ENCODE measurements at places on chromosomes 7 and 10.

GRCh38 chr7:5419539-5420066 is 4.0 kb downstream of the TNRC18 start:
- DNase-seq, result no peak

GRCh38 chr7:158394936-158395335 is 192.7 kb downstream of the PTPRN2 start:
- no peak for DNase-seq

DNA sequence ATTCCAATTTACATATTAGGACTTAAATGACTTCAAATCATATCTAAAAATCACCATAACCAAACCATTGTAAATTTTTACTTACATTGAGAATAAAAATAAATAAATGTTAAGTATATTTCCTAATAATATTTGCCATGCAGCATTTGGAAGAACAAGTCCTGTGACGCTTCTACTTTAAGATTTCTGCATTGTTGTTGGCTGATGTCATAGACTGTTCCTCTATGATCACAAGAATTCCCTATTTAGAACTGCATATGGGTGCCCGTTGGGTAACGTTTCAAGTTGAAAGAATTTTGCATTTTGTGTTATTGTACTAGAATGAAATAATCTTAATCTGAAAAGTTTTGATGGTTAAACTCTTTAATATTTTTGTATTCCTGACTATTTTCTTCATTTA is 5.1 kb upstream of the ITGB1 start:
- no peak for DNase-seq

GRCh38 chr10:126111516-126111915 is 215.2 kb downstream of the FANK1 start:
- DNase-seq, result no peak

DNA sequence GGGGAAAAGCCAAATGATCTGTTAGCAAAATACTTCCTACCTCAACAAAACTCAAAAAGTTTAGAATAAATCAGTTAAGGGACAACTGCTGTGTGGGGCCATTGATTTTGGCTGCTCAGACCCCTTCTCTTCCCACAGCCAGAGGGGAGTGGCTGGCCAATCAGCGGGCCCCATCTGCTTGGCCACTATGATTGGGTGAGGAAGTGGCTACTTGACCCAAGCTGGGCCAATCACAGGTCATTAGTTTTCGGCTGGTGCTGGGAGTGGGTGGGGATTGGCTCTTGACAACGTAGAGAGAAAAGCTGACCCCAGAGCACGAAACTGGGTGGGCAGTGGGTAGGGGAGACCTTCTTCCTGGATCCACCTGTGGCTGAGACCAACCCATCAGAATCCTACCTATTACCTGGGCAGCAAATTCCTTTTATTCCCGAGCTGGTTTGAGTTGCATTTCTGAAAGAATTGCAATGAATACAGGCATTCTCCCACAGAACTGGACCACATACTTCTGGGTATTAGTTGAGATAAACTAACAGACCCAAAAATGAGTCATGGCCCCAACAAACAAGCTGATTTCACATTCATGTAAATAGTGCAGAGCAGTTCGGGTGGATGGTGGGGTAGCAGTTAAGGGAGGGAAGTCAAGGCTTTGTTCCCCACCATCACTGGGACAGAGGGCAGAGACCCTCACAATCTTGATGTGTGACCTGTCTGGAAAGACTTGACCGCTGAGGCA is 35.6 kb upstream of the HMX3 start:
- DNase-seq, result no peak

DNA sequence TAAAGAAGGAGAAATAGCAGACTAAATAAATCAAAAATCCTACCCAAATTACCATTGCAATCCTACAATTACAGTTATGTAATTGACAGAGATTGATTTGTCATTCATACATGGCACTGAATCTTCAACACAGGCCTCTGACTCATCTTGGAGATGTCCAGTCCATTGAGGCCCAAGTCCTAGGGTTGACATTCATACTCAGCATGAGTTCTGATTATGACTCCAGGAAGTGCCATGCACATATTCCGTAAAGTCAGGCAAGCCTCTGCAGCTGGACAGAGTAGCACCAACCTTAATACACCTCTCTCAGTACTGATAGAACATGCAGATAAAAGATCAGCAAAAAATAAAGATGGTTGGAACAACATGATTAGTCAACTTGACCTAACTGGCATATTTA is 353.7 kb upstream of the NFE2L3 start:
- no peak for DNase-seq

GRCh38 chr7:5525271-5526099 is 101.9 kb upstream of the TNRC18 start:
- DNase-seq, result no peak

DNA sequence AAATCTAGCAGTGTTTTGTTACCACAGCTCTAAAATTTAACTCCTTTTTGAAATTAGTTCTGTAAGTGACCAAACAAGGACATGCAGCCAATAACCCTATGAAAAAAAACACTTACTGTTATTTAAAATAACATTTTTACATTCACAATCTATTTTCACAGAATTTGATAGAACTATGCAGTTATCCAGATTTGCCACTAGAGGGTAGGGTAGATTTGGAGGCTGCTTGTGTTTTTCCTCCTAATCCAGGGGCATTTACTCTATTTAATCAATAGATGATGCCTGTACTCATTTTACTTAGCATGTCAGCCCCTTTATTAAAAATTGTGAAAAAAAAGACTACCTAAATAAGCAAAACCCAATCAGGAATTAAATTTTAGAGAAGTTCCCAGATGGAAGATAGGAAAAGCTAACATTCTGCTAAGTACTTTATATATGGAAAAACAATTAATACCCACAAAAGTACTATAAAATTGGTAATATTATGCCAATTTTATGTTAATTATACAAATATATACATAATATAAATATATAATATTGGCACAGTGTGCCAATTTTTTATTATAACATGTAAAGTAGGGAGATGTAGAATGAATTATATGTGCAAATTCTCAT is 18.1 kb upstream of the LIPK start:
- no peak for DNase-seq

GRCh38 chr10:22792161-22792560 is 77.8 kb upstream of the PIP4K2A start:
- DNase-seq, result no peak

GRCh38 chr7:92709150-92709549 is 119.0 kb upstream of the FAM133B start:
- DNase-seq, result no peak

- no peak for DNase-seq
Observed at GRCh38 chr7:141220263-141220880, 146.5 kb downstream of the TMEM178B start.

GRCh38 chr7:73811760-73812168 is 19.0 kb upstream of the CLDN4 start:
- DNase-seq, result peak; percentile 42

DNA sequence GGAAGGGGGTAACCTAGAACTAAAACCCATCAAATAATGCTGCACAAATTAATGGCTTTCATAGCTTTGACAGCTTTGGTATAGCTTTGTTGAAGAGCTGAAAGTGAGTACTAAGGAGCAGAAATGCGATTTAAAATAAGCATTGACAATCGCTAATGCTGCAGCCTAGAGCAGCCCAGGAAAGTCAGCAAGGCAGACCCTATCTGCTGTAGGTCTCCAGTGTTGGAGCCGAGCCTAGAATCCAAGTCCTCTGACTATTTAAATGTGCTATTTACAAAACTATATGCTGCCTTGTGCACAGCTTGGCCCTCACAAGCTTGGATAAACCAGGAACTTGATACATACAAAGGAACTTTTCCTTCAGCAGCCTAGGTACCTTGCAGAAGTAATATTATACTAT is 64.9 kb upstream of the ASAH2 start:
- no peak for DNase-seq

GRCh38 chr10:9305018-9305655 is 1250.6 kb downstream of the GATA3 start:
- DNase-seq, result no peak

GRCh38 chr10:125157505-125157904 is 2.9 kb downstream of the CTBP2 start:
- DNase-seq, result no peak

DNA sequence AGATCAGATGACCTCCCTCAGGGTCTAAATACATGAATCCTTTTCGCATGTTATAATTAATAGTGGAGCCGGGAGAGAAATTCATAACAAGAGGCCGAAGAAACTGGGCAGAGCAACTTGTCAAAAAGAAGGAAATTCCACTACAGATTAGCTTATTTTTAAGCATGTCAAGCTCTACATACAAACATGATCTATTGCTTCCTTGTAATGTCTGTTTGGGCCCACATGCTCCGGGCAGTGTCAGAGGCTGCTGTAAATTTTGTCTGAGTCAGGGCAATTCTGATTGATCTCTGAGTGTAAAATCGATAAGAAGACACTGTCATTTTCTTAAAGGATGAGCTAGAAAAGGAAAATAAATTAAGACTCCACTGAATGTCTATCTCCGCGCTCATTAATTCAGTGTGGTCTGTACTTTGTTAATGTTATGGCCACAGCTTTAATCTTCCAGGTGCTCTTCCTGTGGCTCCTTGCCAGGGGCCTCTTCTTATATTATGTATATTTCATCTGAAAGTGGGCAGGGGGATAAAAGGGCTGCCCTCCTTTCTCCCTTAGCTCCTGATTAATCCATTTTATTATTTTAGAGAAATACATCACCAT is 194.1 kb upstream of the SP8 start:
- DNase-seq, result no peak

DNA sequence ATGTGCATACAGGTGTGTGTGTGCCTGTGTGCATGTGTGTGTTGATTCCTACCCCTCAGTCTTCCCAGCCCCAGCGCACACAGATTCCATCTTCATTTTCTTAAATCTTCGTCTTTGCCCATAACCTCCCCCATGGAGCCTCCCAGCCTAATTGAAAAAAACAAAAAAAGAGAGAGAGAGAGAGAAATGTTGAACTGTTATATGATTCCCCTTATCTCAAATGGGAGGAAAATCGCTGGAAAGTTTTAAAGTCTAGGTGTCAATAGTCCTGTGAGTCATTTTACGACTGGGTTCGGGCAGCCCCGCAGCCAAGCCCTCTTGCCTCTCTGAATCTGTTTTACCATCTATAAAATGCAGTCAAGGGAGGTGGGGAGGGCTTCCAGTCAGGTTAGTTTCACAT is 60.9 kb downstream of the SPOCK2 start:
- DNase-seq, result no peak

- DNase-seq, result no peak
Observed at GRCh38 chr7:33733870-33734650, 171.3 kb upstream of the BMPER start.

GRCh38 chr10:71735709-71736569 is 16.4 kb upstream of the C10orf105 start:
- peak; percentile 58 for DNase-seq

GRCh38 chr10:28969413-28969812 is 292.1 kb downstream of the BAMBI start:
- no peak for DNase-seq

DNA sequence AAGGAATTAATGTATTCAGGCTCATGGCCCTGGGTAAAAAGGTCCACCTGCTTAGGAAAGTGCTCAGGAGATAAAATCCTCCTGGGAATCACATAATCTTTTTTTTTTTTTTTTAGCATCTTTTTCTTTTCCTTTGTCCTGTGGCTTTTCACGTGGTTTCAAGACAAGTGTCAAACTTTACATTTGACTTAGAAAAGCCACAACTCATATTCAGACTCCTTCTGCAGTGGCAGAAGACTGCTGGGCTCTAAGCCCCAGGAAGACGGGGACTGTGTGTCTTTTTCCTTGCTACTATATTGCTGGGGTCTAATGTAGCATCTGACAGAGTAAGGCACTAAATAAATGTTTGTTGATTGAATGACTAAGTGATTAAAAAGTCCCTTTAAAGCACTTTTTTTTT is 127.5 kb upstream of the ANKRD1 start:
- no peak for DNase-seq

DNA sequence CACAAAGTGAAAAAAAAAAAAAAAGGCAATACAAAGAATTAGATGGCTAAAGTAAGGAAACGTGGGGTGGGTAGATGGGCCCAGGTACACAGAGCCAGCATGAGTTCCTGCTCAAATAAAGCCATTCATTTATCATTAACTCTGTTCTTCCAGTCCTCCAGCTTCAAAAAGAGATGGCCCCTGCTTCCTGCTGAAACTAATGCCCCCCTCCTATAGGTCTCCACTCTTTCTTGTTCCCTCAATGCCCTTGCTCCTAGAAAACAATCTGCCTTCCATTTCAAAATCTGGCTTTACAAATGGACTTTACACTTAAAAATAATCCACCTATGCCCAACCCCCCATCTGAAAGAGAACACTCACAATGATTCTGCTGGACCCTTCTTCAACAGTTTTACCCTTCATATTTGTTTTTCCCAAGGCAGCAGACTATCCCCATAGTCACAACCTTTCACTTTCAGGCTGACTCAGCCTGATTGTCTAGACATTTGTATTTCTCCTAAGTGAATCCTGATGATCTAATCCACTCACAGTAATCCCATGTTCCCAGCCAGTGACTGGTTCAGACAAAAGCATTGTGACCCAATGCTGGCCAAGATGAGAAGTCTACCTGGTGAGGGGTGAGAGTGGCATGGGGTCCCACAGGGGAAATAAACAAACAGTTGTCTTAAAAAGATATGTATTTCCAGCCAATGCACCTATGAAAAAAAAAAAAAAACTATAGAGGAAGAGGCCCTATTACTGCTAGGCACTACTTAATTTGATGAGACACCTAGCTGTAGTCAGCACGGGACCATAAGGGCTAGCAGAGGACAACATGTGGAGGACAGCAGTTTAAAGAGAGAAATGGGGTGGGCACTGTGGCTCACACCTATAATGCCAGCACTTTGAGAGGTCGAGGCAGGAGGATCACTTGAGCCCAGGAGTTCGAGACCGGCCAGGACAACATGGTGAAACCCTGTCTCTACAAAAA is 74.6 kb upstream of the GRID1 start:
- DNase-seq, result no peak

DNA sequence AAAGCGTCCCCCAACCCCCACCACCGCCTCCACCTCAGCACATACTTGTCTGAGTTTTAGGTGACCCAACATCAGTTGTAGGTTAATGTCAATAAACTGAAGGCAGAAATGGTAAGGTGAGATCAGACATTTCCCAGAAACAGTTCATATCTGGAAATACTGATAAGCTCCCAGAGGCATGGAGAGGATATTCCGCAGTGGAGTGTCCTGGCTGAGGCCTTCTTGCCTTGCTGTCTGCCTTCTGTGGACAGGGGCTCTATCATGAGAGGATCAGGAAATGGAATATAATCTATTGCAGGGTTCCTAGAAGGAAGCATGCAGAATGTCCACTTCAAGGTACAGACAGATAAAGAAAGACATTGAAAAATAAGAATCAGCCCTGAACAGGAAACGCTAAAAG is 473.3 kb upstream of the MKI67 start:
- no peak for DNase-seq

- DNase-seq, result peak; percentile 61
Observed at GRCh38 chr7:151727579-151728285, 149.2 kb downstream of the PRKAG2 start.

GRCh38 chr7:81498176-81498575 is 271.7 kb downstream of the HGF start:
- no peak for DNase-seq

DNA sequence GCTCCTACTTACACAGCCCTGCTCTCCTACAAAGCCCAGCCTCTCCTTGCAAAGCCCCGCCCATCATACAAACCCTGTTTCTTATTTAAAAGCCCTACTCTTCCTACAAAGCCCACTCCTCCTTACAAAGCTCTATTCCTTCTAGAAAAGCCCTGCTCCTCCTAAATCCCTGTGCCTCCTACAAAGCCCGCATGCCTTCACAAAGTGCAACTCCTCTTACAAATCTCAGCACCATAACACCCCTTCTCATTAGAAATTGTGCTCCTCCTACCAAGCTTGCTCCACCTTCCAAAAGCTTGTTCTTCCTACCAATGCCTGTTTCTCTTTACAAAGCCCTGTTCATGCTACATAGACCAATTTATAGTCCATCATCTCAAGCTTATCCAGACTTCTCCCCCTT is 66.1 kb downstream of the PCGF5 start:
- DNase-seq, result no peak
